Left ventricle myocardium superior (tissue), 1 donor: ENCODE measurements at places on chromosomes 3 and 15.

GRCh38 chr3:24451461-24452099 is 43.1 kb downstream of the THRB start:
- DNase-seq: no peak

DNA sequence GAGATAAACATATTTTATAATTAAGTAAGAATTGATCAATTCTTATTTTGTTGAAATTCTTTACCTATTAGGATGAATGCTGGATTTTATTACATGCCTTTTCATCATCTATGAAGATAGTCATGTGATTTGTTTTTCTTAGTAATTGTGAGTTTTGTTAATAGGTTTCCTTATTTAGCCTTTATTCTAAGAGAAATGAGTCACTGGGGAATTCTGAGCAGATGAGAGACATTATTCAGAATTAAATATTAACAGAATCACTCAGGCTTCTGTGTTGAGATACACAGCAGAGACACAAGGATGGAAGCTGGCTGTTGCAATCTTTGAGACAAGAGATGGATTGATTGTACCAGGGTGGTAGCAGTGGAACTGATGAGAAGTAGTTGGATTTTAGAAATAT is 7.4 kb upstream of the ANO10 start:
- DNase-seq: no peak

- DNase-seq: no peak
Measured at GRCh38 chr15:85019815-85020590, 38.3 kb downstream of the PDE8A start.

DNA sequence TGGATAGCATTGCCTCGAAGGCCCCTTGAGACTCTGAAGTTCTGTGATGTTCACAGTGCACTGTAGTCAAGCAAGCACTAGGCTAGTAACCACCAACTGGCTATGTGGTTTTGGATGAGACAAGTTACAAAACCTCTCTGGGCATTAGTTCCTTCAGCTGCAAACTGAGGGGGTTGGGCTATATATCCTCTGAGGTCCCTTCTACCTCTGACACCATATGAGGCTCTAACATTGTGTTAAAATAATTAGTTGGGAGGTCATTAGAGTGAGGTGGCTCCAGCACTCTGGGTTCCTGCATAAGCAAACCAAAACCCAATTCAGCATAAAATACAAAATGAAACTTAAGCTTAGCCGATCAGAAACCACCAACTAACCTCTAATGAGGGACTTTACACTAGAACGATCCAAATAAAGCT is 209.5 kb upstream of the LRRN1 start:
- no peak for DNase-seq

DNA sequence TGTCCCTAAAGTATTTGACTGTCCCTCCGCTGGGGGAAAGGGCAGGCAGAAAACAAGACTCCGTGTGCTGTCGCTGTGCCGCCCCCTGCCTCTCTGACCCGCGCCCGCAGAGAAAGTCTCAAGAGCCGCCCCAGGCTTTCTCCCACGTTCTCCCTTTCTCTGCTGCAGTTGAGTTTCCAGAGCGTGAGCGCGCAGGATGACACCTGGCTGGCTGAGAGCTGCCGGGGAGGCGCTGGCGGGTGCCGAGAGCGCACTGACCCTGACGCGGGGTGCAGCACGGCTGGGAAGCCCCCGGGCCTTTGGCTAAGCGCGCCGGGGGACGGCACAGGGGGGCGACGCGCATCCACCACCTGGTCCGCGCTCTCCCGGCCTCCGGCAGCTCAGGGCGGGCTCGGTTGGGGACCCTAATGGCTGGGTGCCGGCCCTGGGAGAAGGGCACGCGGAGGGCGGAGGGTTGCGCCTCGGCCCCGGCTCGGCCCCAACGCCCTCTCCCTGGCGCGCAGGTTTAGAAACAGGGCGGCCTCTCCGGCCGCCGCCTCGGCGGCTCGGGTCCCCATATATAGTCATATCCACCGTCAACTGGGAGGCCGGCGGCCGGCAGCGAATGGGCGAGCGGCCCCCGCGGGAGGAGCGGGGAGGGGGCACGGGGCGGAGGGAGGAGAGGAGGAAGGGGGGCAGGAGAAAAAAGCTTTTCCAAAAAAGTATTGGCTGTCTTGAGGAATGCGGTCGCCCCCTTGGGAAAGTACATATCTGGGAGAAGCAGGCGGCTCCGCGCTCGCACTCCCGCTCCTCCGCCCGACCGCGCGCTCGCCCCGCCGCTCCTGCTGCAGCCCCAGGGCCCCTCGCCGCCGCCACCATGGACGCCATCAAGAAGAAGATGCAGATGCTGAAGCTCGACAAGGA is at the start of gene TPM1:
Gene TPM1, plus strand, starts transcription at position 774 of the 903 bp plus-strand sequence. Its CDS starts 83 bp downstream, at position 857.
- peak; percentile 93 for DNase-seq

DNA sequence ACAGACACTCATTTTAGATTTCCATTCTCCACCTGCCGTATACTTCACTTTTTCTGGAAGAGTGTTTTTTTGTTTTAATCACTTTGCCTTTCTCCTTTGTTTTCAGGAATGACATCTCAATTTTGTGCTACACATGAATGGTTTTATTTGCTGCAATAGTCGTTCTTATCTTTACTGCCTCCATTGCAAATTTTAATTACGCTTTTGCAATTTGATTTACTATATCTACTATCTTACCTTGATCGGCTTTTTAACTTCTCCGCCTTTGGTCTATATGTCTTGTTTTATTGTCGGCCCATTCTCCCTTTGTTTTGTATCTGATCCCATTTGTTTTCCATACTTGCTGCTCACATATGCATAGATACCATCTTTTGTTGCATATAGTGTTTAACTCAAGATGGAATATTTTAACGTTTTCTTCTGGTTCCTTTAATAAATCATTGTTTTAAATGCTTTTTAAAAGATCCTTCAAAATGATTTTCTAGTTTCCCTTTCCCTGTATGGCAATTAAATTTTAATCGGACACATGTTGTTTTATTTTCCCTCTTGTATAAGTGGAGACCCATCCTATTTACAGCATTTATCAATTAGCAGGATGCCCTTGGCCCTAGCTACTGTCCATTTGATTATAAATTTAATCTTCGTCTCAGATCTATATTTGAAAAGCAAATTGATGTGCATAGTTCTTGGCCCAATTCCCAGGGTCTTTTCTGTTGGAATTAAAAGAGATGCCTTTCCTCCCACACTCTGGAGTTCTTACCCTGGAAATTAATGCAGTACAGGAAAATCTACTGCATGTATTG is 97.2 kb upstream of the CNTN4 start:
- no peak for DNase-seq
